Small intestine (tissue), 16 donors: ENCODE measurements at places on chromosomes 11 and 22. TPM values are rescaled to one million over a fixed set of nuclear protein-coding genes. Genes with fewer than 3 reads are reported as not detected.
A peak's percentile ranks its signal among the peaks of the same experiment; 100 is the strongest.

The NEFH gene
- 1.9 TPM for polyA plus RNA-seq

The OLFML1 gene
- 7.7 TPM for polyA plus RNA-seq

The NLRP10 gene
- polyA plus RNA-seq: not detected

The LAYN gene
- 2.4 TPM for polyA plus RNA-seq

The RBM14 gene
- 63.4 TPM for polyA plus RNA-seq

The PRR5L gene
- 14.0 TPM for polyA plus RNA-seq

GRCh38 chr11:113474362-113475159, 637 bp downstream of the DRD2 start:
- DNase-seq: peak; percentile 92

DNA sequence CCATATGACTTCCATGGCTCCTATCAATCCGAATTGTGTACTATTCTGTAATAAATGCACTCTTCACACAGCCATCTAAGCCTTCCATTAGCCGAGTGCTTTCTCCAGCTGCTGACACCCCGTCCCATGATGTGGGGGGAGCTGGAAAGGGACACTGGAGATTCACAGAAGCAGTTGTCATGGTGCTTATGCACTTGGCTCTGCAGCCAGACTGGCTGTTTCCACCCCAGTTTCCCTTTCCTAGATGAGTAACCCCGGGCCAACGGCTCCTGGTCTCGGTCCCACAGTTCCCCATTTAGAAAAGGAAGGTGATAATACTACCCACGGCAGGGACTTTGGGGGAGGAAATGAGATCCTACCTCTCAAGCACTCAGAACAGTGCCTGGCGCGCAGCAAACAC, 244.9 kb upstream of the SYN3 start:
- DNase-seq: no peak

- DNase-seq: no peak
Measured at GRCh38 chr11:73576185-73576614, 21.7 kb downstream of the FAM168A start.

DNA sequence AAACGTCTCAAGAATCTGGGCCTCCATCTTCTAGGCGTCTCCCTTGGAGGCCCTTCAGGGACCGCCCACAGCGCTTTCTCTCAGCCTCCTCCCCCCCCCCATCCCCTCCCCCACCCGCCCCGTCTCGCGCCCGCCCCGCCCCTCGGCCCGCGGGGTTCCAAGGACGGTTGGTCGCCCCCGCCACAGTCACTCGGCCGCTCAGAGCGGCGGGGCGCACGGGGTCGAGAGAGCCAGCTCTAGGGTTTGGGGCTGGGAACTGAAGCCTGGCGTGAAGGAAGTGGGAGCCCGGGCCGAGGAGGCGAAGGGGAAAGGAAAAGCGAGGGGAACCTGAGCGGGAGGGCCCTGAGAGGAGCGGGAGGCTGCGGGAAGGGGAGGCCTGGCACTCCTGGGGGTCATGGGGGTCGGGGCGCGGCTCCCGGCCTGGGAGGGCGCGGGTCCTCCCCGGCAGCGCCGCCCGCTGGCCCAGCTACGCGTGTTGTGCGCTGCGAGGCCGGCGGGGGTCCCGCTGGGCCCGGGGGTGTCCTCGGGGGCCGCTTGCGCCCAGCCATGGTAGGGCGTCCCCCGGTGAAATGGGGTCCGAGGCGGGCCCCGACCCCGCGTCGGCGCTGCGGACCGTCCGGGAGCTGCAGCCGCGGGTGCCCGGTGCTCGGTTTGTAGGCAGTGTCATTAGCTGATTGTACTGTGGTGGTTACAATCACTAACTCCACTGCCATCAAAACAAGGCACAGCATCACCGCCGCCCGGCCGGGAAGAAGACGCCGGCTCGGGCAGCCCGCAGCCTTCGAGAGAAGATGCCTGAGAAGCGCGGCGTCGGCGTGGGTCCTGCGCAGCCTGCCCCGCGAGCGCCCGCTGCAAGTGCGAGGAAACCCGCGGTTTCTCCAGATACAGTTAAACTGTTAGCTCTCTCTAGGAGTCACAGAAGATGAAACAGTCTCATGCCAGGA, at the start of gene BTG4:
BTG4 (minus strand) TSS at position 91 of the 944 bp plus-strand sequence. CDS start 13,610 bp downstream, outside the sequence.
- DNase-seq: peak; percentile 26

DNA sequence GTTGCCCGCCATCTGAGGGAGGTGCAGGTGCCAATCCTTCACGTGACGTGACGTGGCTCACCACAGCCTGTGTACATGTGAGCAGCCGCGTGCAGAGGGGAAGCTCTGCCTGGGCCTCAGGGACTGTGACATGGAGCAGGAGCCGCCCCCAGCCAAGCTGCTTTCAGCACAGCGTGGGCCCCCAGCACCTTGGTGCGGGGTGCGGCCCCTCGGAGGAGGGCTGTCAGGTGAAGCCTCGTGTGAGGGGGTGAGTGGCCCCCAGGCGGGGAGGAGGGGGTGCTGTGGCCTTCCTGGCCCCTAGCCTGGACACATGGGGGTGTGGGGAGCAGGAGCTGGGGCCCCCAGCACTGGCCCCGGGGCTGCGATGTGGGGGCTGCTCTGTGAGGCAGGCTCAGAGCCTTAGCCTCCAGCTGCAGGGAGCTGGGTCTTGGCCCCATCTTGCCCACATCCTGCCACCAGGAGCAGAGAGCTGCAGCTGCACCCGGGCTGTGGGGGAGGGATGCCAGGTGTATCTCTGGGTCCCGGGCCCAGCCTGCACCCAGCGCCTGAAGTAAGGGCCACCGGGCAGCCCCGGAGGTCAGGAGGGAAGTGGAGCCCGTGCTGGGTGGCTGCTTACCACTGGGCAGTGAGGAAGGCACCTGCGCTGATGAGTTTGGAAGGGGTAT, at the start of gene ADORA2A:
ADORA2A (plus strand) TSS at position 100 of the 665 bp plus-strand sequence. CDS start 5,806 bp downstream, outside the sequence.
- no peak for DNase-seq
